Stimulated activated CD8-positive, alpha-beta memory T cell treated with anti-CD3 and anti-CD28 coated beads, Interleukin-4, amount 100 ng/mL, for 1 hour (primary cell): ENCODE measurements at places on chromosomes 1 and 21.

- peak; percentile 46 for DNase-seq
Observed at GRCh38 chr1:26889551-26890466, at the start of gene GPN2. GPN2 (minus strand) TSS chr1:26890283; CDS start chr1:26890096, 187 bp downstream.

- DNase-seq = no peak
Observed at GRCh38 chr1:230382001-230382491, 44.1 kb downstream of the PGBD5 start.

GRCh38 chr1:64263335-64263734 lies 59.9 kb downstream of the UBE2U start:
- DNase-seq = no peak

DNA sequence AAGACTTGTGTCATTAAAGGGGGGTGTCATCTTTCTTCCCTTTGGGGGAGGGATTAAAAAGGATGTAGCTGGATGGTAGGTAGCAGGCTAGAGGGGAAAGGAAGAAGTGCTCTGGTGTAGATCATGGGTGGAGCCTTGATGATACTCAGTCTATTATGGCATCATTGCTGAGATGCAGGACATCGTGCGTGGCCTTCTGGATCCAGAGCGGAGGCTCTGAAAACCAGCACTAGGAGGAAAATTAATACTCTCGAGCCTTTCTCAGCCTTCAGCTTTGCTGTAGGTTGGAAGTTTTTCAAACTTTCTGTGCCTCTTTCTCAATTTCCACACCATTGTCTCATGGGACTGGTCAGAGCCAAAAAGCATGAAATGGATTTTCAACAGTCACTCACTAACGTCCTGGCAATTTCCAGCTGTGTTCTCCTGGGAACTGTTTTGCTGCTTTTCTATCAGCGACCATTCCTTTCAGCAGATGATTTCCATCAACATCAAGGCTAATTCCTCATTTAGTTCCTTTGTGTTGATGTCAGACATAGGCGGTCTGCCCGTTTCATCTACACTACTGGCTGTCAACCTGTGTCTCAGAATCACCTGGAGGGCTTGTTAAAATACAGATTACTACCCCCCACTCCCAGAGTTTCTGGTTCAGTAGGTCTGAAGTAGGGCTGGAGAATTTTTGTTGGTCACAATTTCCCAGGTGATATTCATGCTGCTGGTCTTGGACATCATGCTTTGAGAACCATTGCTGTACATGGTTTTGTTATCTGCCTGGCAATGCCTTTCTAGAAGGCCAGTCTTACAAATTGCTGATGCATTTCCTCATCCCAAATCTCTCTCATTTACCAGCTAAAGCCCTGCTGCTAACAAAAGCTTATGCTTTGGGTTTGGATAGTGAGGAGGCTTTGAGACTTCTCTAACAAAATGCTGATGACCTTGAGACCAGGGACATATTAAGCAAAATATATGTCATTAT lies 7.7 kb downstream of the CACNA1E start:
- no peak for DNase-seq

- DNase-seq = no peak
Observed at GRCh38 chr1:211640301-211640630, 35.2 kb downstream of the NEK2 start.

DNA sequence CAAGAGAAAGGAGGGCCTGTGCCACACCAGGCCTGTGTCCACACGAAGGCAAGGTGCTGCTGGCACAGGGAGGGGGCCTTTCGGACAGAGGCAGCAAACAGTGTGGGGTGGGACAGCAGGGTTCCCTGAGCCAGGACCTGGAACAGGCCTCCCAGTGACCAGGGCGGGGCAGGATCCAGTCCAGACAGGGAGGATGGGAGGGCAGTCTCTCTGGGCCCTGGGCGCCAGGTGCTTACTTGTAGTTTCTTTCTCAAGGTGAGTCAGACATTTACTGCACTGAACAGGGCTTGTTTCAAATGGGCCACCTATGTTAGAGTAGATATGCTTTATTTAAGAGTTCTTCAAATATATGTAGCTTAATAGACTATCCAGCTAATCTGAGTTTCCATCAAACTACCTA lies 52.8 kb upstream of the STUM start:
- no peak for DNase-seq

GRCh38 chr1:21913763-21914162 lies 23.3 kb downstream of the HSPG2 start:
- no peak for DNase-seq

- no peak for DNase-seq
Observed at GRCh38 chr21:24897883-24898282, 709.4 kb downstream of the MRPL39 start.

GRCh38 chr1:76951153-76951552 lies 83.9 kb downstream of the ST6GALNAC5 start:
- DNase-seq = no peak

GRCh38 chr1:229661022-229661877 lies 35.2 kb downstream of the URB2 start:
- peak; percentile 47 for DNase-seq

GRCh38 chr1:44326024-44326701 lies 28.9 kb downstream of the ERI3 start:
- no peak for DNase-seq

DNA sequence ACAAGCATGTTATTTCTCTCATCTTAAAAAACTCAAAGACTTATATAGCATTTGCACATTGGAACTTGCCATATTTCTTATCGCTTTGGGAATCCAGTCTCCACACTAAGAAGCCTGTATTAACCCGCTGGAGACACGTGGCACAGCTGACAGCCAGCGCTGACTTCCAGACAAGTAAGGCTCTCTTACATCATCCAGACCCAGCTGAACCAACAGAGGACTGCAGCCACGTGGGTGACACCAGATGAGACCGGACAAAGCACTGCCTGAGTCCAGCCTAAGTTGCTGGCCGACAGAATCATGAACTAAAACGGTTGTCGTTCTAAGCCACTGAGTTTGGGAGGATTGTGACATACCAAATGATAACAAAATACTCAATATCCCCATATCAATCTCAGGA lies 6.3 kb upstream of the CD247 start:
- DNase-seq = no peak

- DNase-seq = no peak
Observed at GRCh38 chr1:109466452-109467300, at the start of gene SYPL2. SYPL2 (plus strand) TSS chr1:109466546; CDS start chr1:109466844, 298 bp downstream.

DNA sequence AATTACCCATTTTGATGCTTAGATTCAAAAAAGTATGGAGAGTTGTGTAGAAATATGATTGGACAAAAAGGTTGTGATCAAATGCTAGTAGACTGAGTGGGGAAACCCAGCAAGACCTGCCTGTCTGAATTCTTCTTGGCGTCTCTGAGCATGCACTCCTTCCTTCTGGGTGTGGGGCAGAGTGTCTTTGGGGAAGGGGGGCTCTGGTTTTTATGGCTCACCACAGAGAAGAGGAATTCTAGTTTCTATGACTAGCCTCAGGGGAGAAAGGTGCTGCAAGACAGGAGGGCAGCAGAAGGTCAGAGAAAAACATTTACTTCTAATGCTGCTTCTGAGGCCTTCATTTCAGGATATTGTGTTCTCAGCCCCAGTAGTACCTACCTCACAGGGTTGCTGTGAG lies 33.9 kb upstream of the PIGC start:
- no peak for DNase-seq

DNA sequence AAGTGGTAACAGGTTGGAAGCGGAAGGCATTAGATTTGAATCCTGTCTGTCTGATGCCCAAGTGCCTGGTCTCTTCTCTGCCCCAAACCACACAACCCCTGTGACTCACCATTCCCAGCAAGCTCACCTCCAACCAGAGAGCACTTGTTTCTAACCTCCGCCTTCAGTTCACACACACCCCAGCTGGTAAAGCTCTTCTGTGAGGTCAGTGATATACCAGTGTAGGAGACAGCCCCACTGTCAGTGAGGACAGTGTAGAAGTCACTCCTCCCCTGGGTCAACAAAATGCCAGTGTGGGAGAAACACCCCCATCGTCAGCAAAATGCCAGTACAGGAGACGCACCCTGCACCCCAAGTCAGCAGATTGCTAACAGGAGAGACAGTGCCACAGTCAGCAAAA lies 2.6 kb downstream of the RIMS3 start:
- no peak for DNase-seq

- no peak for DNase-seq
Observed at GRCh38 chr1:201274616-201275252, 8.6 kb upstream of the PKP1 start.

GRCh38 chr1:86975993-86976550 lies 61.6 kb downstream of the HS2ST1 start:
- DNase-seq = no peak

DNA sequence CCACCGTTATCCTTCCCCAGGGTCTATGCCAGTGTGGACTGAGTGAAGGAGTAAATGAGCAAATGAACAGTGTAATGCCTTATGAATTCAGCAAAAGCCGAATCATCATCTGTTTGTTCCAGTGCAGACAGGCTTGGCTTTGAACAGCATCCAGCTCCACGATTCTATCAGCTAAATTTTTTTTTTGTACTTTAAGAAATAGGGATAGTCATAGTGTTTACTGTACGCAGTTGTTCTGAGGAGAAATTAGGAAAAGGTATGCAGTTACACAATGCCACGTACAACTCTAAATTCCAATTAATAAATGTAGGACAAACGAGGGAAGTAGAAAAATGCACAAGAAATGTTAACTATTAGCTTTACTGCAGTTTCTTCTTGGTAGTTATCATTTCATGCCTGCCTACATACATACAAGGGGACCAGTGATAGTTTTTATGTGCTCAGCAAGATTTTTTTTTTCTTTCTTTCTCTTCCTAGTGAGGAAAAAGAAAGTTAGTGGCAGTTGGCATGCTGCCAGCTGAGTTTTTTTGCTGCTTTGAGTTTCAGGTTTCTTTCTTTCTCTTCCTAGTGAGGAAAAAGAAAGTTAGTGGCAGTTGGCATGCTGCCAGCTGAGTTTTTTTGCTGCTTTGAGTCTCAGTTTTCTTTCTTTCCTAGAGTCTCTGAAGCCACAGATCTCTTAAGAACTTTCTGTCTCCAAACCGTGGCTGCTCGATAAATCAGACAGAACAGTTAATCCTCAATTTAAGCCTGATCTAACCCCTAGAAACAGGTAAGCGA lies at the start of gene IFI44L:
IFI44L (plus strand) TSS at position 646 of the 777 bp plus-strand sequence. CDS start 7,468 bp downstream, outside the sequence.
- DNase-seq = peak; percentile 16

GRCh38 chr1:244830639-244831038 lies 4.8 kb upstream of the COX20 start:
- no peak for DNase-seq
